ENCODE measurements at places on chromosomes 4 and X.

DNA sequence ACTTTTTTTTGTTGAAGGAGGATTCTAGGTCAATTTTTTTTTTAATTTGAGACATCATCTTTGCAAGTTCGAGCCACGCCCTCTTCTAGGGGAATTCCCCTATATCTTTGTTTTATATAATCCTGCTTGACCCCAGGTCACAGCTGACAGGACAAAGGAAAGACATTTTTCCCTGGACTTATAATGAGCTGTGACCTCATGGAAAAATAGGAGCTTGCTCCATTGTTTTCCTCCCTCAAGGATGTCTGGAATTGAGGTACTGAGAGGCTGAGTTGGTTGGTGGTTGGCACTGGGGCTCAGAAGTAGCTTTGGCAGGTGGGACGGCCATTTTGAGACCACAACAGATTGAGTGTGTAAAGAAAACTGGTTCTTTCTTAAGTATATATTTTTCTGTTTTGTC, 49.0 kb downstream of the GBA3 start:
- DNase-seq: no peak

DNA sequence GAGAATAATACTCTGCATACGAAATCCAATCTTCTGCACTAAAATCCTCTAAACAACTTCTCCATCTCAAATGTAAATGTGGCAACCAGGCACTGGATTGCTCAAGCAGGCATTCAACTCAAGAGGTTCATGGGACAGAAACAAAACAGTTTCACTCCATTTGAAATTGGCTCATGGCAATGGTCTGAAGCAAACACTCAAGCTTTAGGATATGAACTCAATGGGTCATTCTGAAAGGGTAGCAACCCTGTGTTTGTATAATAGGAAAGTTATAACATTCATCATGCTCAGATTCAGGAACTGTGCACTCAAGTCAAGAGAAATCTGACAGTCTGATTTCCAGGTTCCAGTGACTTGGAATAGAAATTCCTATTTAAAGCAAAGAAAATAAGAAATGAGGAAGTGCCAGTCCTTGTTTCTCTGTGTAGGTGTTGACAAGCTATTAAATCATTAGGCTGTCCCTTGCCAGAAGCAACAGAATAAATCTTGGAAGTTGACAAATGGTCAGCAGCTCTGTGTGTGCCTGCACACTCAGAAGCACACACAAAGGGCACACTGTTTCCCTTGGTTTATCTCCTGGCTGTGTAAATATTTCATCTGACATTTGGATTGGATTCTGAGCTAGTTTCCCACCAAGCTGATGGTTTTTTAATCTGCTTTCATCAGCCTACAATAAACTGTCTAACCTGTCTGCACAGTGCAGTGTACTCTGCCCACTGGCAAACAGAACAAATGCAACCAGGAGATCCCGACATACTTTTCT, 75.9 kb upstream of the CITED1 start:
- no peak for DNase-seq

DNA sequence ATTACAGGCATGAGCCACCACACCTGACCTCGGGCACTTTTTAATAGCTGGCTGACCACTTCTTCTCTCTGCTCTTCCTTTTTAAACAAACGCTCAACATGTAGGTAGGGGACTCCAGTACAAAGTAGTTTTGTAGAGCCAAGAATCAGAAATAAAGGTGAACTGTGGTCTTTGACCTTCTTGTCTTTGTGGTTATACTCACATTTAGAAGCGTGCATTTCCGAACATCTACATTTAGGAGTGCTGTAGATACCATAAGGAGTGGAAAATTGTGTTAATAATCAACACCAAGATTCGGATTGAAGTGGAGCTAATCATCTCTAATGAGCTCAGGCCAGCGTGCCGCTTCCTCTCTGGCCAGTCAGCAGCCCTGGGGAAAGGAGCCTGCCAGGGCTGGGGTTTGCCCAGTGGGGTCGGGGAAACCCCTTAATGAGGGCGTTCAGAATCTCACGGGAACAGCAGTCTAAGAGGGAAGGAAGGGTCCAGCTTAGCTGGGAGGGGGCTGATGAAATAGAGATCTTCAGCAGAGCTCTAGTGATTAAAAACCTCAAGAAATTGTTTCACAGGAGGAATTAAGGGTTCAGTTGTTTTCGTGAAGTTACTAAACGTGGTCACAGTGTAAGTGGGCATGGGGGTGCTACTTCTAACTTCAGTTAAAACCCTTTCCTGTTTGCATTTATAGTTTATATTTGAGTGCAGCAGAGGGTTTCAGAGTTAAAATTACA, 81.2 kb downstream of the GAB1 start:
- no peak for DNase-seq

DNA sequence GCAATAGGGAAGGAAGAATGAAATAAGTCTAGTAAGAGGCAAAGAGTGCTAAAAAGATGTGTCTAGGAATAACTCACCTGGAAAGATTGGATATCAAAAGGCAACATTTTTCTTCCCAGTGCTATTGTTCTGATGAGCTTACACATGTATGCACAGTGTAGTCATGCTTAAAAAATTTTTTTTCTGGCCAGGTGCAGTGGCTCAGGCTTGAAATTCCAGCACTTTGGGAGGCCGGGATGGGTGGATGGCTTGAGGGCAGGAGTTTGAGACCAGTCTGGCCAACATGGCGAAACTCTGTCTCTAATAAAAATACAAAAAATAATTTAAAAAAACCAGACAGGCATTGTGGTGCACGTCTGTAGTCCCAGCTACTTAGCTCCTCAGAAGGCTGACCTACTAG, 795.8 kb upstream of the IGFBP7 start:
- no peak for DNase-seq

DNA sequence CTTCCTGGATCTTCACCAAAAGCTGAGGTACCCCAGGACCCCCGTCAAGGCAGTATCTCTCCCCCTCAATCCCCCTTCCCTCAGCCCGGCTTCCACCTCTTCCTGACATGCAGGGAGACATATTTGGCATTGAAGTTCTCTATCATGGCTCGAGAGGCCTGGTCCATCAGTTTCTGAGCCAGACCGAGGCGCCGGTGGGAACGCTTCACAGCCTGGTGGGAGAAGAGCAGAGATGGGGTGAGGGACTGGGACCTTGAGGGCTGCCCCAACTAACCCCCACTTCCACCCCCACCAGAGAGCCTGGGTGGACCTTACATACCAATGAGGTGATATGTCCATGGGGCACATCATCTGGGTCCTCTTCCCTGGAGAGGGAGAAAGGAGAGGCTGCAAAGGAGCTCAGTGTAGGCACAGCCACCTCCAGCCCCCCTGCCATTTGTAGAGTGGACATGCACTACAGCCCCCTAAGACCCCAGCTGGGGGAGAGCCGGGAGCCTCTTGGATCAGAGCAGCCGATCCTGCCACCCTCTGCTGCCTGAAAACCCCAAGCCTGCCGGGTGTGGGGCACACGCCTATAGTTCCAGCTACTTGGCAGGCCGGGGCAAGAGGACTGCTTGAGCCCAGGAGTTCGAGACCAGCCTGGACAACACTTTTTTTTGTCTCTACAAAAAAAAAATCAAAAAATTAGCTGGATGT, 2.5 kb downstream of the NAA10 start:
- no peak for DNase-seq

Data from frontal cortex (tissue), 4 donors.